ENCODE measurements at places on chromosomes 12 and 14.
A peak's percentile ranks its signal among the peaks of the same experiment; 100 is the strongest.

GRCh38 chr14:101791919-101792572 is 30.5 kb downstream of the PPP2R5C start:
- peak; percentile 43 for ATAC-seq

DNA sequence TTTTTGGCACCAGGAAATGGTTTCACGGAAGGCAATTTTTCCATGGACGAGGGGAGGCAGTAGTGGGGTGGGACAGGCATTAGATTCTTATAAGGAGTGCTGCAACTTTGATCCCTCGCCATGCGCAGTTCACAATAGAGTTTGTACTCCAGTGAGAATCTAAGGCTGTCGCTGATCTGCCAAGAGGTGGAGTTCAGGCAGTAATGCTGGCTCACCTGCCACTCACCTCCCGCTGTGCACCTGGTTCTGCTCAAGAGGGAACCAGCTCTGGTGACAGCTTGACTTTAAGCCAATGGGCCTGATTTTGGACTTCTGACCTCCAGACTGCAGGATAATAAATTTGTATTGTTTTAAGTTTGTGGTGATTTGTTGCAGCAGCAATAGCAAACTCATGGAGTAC is 80.8 kb upstream of the TTC7B start:
- ATAC-seq: no peak

DNA sequence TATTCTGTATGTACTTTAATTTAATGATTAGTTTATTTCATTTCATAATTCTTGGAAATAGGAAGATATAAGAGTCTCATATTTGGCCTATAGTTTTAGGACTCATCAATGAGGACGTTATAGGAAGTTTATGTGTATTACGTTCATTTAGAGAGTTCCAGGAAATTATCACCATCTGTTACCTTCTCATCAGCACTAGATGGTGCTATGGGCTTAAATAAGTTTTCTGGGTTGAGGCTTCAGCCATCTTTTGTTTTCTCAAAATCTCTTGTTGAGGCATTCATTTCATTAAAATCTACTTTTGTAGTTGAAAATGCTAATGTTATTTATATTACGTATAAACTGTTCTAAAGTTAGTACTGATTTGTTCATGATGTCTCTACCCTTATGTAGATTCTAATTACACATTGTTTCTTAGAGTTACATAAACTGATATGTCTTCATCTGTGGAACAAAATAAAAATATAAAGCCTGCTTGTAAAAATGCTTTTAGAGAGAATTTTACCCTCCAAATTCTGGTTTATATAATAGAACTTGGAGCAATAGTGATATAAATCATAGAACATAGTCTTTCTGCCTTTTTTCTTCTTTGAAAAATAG is 89.2 kb downstream of the CFAP54 start:
- ATAC-seq: no peak

DNA sequence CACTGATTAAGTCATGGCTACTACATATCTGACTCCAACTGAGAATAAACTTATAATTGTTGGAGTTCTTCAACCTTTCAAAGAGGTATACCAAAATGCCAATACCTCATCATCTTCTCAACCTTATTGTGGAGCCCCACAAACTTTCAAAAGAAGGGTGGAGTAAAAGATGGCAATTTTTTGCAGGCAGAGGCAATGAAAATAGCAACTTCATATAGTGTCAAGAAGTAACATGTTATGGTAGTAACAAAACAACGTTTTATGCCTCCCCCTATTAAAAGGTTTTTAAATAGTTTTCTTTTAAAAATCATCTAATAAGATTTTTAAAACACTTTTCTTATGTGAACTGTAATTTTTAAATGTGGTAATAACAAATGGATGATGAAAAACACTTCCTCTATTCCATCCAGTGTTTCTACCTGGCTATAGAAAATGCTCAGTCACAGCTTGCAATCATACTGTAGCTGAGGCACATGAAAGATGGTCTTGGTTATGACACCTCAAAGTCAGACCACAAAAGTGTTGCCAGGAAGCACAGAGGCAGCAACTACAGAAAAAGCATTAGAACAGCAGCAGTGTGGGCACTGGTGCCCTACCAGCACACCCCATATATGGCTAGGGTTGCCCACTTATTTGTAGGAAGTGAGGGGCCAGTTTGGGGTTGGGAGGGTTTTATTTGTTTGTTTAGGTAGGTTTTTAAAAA is 7.0 kb downstream of the PPP1R12A start:
- no peak for ATAC-seq

DNA sequence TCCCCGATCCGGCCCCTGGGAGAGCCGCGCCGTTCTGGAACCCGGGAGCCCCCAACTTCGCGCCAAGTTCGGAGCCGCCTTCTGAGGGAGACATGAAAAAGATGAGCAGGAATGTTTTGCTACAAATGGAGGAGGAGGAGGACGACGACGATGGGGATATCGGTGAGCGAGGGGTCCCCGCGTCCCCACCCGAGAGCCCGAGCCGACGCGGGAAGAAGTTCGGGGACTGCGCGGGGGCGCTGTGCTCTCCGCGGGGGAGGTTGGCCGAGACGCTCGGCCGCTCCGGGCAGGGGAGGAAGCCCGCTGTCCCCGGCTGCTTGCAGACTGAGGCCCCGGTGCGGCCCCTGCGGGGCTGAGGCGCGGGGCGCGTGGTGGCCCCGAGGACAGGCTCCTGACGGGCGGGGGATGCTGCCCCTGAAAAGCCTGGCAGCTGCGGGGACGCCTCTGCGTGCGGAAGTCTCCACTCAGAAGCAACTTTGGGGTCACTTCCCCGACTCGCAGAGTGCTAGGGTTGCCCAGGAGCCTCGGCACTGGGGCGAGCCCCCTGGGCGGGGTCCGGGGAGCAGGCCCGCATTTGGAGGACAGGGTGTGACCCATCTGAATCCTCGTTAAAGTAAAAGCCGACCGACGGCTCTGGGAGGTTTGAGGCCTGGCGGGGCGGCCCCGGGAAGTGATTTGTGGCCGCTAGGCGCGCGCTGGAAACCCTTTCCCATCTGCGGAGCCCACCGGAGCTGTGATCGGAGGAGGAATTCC is 511 bp downstream of the ANO6 start:
- peak; percentile 71 for ATAC-seq

GRCh38 chr12:127903146-127903545 is 363.8 kb upstream of the TMEM132C start:
- no peak for ATAC-seq

GRCh38 chr12:47591795-47592194 is 114.0 kb downstream of the RPAP3 start:
- ATAC-seq: no peak

DNA sequence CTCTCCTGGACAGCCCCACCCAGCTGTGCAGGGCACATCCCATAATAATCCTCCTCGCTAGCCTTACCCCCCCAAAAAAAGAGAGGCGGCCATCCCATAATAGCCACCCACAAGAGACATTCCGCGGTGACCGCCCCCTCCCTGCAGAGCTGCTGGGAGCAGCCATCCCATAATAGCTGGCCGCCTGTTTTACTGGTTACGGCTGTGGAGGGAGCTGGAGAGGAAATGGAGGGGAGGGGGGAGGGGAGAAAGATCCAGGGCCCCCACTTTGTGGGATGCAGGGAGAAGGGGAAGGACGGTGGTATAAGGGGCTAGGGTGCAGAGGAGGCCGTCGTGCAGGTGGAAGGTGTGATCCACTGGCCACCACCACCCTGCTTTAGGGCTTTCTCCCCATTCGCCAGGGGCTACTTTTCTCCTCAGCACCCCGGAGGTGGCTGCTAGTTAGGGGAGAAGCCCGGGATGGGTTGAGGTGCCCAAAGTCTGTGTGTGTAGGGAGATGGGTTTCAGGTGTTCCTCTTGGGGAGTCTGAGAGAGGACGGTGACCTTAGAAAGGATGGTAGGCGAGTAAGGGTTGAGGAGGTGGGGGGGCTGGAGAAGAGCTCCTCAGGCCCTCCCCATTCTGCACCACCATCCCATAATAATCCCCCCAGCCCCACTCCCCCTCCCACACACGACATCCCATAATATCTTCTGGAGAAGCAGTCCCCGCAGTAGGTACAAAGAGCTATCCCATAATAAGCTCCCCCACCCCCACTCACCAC is 6.0 kb upstream of the CHD4 start:
- ATAC-seq: peak; percentile 50
